ENCODE measurements at places on chromosomes 7 and 10.

DNA sequence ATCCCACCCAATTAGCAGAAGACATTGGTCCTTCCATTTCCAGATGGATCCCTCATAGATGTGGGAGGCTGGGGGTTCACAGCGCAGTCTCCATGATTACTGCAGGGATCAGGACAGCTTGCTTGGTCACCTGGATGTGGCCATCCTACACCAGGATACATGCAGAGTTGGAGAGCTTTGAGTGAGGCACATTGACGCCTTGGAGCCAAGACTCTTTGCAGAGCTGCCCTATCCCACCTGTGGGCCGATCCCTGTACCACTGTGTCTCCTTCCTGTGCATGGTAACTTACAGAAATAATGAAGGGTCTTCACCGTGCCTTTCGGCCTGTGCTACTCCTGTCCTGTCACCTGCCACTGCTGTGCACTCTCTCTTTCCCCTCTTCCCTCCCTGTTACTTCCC lies 444.8 kb downstream of the GLRX3 start:
- DNase-seq = no peak

- no peak for DNase-seq
Measured at GRCh38 chr10:60456053-60456452, 66.4 kb upstream of the ANK3 start.

DNA sequence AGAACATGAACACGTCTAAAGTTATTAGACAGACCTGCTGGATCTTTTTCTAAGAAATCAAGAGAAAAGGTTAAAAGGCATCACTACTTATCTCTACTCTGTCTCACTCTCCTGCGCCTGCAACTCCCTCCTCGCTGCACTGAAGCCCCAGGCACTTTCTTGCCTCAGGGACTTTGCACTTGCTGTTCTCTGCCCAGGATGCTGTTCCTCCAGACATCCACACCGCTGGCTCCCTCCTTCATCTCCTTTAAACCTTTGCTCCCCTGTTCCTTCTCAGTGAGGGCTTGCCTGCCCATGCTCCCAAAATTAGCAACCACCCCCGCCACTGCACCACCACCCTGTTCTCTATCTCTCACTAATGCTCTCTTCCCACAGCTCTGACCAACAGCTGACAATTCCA lies 87.4 kb downstream of the GOLGA7B start:
- DNase-seq = no peak

- DNase-seq = no peak
Measured at GRCh38 chr10:129898706-129899268, 65.3 kb downstream of the EBF3 start.

DNA sequence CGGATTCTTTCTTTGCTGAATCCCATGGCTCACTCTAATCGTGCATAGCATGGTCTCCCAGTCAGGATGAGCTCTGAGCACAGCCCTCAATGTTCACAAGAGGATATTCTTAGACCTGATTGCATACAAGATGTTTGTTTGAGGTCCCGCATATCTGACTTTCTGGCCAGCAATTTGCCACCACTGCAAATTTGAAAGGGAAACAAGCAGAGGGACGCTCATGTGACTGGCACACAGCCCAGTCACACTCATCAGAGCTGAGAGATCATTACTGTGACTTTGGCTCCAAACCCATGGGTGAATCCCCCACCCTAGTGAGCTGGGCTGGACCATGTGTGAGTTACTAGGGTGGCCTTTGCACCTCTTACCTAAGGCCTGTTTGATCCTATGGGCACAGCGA lies 9.9 kb downstream of the TAS2R41 start:
- DNase-seq = peak; percentile 50

- DNase-seq = no peak
Measured at GRCh38 chr10:36943544-36943943, 181.9 kb upstream of the ANKRD30A start.

- peak; percentile 45 for DNase-seq
Measured at GRCh38 chr10:92076722-92077121, 153.2 kb downstream of the BTAF1 start.

DNA sequence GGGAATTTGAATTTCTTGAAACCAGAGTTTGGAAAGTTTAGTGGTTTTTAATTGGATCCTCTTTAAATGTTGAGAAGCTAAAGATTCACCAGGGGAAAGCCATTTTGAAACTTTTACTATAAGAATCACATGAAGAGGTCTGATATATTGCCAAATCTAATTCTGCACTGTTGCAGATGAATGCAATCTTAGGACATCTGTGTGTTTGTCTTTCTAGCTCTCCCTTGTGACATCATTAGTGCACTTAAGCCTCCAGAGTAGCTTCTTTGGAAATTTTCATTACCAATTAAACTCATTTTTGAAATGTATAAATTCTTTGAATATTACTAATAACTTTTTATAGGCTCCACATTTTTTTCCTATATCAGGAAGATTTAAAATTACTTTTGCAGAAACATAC lies 160.2 kb downstream of the BICC1 start:
- no peak for DNase-seq

- DNase-seq = no peak
Measured at GRCh38 chr7:19215412-19215811, 70.2 kb upstream of the FERD3L start.

GRCh38 chr10:45096001-45096400 lies 95.3 kb downstream of the ZNF22 start:
- no peak for DNase-seq

DNA sequence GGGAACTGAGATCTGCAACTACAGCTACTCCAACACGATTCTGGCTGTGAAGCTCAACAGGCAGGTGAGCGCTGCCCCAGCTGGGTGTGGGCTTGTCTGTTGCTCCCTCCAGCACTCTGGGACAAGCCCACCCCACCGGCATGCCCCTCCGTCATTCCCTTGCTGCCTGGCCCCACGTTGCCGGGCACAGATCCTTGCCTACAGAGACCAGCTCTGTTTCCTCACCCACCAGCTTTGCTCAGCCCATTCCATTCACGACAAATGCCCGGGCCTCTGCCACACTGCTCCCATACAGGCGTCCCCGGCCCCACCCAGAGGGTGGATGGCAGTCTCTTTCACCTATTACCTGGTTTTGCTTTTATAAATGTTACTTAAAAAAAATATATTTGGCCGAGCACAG lies 24.6 kb downstream of the WIPI2 start:
- no peak for DNase-seq

DNA sequence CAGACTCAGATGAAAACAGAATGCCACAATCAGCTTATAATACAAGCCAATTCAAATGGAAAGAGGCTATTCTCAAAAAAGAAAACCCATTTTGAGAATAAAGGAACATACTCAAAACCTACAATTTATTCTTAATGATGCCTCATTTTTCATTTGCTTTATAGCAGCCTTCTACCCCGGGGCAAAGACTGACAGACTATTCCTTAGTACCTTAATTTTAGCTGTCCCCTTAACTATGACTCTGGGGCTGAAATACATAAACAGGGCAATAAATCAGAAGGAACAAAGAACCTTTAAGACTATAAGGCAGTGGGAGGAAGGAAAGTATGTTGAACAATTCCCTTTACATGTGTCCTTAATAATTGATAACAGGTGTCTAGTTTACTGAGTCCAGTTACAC lies 76.8 kb downstream of the TMEM106B start:
- no peak for DNase-seq
